ENCODE measurements at places on chromosomes 1 and 21. TPM values are rescaled to one million over a fixed set of nuclear protein-coding genes. Genes with fewer than 3 reads are reported as not detected.

OXCT2 gene
- 0.77 TPM for total RNA-seq

IARS2 gene
- 65.1 TPM for total RNA-seq

CLDN8 gene
- not detected for total RNA-seq

LCE1A gene
- not detected for total RNA-seq

- DNase-seq: no peak
Observed at GRCh38 chr21:26448751-26449150, 124.3 kb downstream of the CYYR1 start.

GRCh38 chr1:222181191-222181590, 366.7 kb downstream of the HHIPL2 start:
- DNase-seq: no peak

- no peak for DNase-seq
Observed at GRCh38 chr1:23369335-23370013, at the start of gene ZNF436. Gene ZNF436, minus strand, starts transcription at chr1:23369836. Its CDS starts 1,831 bp downstream, at chr1:23368005.

DNA sequence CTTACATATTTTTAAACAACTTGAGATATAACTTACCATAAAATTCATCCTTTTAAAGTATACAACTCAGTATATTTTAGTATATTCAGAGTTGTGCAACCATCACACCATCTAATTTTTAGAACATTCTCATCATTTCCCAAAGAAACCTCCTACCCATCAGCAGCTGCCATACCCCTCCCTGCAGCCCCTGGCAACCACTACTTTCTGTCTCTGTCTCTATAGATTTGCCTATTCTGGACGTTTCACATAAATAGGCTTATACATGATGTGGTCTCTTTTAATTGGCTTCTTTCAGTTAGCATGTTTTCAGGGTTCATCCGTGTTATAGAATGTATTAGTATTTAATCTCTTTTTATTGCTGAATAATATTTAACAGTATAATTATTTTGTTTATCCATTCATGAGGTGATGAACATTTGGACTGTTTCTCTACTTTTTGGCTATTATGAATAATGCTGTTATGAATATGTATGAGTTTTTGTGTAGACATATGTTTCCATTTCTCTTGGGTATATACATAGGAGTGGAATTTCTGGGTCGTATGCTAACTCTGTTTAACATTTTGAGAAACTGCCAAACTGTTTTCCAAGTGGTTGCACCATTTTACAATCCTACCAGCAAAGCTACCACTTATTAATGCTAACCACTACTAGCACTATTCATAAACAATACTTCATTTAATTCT, 29.5 kb downstream of the WDR26 start:
- DNase-seq: no peak

DNA sequence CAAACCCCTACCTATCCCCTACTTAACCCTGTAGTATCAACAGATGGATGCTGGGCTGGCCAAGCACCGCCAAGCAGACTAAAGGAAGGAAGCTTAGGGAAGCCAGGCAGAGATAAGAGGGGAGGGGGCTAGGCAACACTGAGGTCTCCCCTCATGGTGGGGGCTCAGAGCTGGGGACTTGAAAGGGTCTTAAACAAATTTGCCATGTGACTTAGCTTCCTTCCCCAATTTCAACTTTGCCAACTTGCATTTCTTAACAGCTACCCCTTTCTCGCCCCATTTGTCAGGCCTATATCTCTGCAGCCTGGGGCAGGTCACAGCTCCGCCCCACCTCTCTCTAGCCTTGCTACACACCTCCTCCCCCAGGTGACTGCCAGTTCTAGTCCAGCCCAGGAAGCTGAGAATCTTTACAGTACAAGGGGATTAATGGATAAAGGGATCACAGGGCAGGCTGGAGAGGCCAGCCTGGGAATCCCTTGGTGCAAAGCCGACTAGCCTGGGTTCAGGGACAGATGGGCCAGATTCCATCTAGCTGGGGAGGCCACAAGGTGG, 3.4 kb downstream of the KIF21B start:
- no peak for DNase-seq

DNA sequence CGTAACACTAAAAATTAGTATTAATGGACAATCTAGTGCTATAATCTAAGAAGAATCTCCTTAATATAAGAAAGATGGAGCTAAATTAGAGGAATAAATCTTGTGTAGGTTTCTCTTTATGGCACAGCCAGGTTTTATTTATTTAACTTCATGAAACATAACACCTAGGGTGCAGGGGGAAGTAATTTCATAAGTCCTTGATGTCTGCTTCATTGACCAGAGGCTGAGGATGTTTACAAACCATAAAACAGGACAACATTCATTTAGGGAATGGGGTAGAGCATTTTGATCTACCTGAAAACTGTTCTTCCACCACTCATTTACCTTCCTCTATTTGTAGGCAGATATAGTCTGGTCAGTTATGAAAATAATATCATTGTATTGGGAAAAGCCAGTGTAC, 95.5 kb downstream of the NGF start:
- DNase-seq: no peak

DNA sequence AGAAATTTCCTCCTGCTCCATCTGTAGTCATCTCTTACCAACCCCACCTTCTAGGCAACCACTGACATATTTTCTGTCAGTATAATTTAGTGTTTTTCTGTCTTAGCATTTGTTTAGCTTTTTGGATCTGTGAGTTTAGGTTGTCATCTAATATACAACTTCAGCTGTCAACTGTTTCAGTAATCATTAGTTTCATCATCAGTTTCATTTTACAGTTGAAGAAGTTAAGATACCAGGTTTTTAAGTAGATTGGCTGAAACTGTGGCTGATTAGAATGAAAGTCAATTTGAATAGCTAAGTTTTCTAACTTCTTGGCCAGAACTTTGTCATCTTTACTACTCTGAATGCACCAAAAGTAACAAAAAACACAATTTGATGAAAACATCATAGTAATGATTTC, 1957.3 kb downstream of the NCAM2 start:
- no peak for DNase-seq

DNA sequence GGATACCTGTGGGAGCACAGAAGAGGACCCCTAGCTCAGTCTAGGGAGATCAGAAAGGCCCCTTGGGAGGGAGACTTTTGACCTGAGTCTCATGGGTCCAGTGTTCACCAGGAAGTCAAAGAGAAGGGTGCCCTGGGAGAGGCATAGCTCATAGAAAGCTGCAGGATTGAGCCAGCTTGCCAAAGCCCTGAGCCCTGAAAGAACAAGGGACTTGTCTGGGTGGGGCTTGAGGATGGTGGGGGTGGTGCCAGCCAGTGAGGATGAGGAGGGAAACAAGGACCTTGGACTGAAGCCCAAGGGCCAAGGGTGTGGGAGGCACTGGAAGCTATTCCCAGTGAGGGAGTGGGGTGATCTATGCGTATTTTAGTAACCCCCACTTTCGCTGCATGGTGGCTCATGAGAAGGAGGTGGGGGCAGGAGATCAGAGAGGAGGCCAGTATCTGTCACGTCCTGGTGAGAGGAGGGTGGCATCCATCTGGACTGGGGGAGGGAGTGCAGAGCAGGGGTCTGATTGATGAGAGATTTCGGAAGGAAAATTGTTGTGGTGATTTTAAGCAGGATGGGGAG, 28.4 kb downstream of the DMBX1 start:
- DNase-seq: no peak

- DNase-seq: no peak
Observed at GRCh38 chr1:4087530-4088420, 187.7 kb upstream of the C1orf174 start.

GRCh38 chr1:58412071-58412580, 134.4 kb downstream of the OMA1 start:
- no peak for DNase-seq

DNA sequence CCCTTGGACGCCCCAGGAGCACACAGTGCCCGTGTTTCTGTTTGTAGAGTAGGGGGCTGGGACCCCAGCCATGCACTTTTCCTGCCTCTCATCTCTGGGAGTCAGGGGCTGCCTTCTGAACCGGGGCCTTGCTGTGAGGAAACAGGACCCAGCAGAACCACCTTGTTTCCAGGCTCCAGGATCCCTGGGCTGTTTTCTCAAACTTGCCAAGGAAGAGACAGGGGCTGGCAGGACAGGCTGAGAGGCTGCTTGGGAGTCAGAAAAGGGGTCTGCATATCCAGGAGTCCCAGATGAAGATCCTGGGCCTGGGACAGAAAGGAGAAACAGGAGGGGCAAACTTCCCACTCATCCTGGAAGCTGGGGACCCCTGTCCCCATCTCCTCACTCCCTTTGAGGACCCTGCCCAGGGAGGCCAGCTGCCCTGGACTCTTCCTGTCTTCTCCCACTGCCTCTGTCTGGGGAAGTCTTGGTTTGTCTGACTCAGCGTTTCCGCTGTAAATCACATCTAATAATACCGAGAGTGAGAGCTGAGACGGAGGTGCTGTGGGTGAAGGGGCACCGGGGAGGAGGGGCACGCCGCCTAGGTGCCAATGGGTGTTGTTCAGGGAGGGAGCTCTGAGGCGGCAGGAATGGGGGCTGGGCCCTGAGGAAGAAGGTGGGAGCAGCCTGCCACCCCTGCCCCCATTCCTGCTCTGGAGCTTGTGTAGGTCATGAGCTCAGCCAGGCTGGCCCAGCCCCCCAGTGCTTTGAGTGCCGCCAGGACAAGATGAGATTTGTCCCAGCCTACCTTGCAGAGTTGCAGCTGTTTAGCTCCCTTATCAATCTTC, 16.7 kb downstream of the POU3F1 start:
- DNase-seq: no peak

DNA sequence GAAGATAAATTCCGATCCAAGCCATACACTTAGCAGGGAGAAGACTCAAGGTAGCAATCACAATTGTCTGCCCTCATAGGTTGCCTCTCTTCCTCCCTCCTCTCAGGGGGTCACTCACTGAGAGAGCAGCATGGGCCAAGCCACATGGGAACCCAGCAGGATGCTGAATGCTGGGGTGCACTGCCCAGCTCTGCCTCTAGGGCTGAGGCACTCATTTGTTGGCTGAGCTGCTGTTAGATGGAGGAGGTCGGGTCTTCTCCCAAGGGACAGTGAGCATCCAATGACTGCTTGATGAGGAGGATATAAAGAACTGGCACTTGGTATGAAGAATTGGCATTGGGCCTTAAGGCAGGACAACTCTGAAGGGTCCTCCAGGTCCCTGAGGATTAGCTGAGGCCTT, 418.8 kb downstream of the SIPA1L2 start:
- no peak for DNase-seq

- no peak for DNase-seq
Observed at GRCh38 chr1:236602171-236602570, 2.1 kb downstream of the HEATR1 start.

DNA sequence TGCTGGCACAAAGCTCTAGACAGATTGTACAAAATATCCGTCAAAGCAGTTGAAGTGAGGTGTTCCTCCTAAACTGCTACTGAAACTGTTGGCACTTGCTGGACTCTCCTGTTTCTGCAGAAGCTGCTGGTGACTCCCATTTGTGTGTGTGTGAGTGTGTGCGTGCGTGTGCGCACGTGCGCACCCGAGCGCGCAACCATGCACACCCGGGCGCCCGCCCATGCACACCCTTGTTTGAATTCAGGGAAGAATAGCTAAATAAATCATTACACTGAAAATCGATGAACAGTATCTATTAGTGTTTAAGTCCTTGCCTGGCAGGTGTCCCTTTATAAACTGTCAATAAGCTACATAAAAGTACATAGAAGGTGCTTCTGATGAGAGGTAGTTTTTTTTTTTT, 156.4 kb upstream of the B3GALT2 start:
- no peak for DNase-seq

DNA sequence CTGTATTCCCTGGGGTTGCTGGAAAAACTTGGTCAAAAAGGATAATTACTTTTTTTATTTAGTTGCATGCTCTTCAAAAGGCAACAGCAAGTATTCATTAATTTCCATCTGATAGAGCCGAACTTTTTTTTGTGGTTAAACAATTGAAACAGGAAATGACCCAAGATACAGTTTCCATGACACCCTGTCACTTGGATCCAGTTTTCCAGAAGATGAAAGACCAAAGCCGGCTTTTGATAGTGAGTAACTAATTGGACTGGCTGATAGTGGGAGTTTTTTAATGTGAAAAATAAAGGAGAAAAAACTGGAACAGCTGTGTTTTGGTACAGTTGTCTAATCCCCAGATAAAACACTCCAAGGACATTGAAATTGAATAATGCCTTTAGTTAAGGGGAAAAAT, 33.0 kb downstream of the CACHD1 start:
- DNase-seq: no peak

DNA sequence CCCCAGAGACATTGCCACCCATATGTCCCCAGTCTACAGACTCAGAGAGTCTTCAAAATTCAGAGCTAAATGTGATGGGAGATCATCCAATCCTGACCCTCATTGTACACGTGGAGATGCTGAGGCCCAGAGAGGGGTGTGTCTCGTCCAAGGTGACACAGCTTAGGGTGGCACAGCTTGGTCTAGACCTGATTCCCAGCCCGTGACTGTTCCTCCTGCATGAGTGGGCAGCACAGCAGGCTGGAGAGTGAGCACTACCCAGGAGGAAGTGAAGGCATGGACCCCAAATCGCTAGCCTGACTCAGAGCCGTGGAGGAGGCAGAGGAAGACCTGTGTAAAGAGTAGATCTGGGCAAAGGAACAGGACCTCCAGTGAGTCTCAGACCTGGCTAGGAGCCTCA, 16.4 kb downstream of the S100A7 start:
- no peak for DNase-seq

- no peak for DNase-seq
Observed at GRCh38 chr1:230152999-230153398, 86.0 kb downstream of the GALNT2 start.

Measured in neural crest cell (in vitro differentiated cells).